ENCODE measurements at places on chromosomes 13 and 19. TPM values are rescaled to one million over a fixed set of nuclear protein-coding genes. Genes with fewer than 3 reads are reported as not detected.

Gene PNMA8C
- total RNA-seq = 0.44 TPM

Gene CLDND2
- total RNA-seq = not detected

Gene PSG7
- total RNA-seq = not detected

Gene MIA
- total RNA-seq = not detected

Gene MAG
- total RNA-seq = not detected

Gene ZNF471
- 4.4 TPM for total RNA-seq
